ENCODE measurements at places on chromosomes 12 and 14.

DNA sequence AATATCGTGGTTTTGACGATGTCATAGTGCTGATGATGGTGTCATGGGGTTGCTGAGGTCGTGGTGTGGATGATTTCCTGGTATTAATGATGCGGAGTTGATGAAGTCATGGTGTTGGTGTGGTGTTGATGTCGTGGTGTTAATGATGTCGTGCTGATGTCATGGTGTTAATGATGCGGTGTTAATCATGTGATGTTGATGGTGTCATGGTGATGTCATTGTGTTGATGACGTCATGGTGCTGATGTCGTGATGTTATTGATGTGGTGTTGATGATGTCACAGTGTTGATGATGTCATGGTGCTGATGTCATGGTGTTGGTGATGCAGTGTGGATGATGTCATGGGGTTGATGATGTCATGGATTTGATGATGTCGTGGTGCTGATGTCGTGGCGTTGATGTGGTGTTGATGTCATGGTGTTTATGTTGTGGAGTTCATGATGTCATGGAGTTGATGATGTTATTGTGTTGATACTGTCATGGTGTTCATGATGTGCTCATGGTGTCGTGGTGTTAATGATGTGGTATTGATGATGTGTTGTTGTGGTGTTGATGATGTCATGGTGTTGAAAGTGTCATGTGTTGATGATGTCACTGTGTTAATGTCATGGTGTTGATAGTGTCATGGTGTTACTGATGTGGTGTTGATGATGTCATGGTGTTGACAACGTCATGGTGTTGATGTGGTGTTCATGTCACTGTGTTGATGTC is 48.5 kb upstream of the RIMBP2 start:
- DNase-seq: no peak

GRCh38 chr14:35078082-35078481 is 32.0 kb downstream of the FAM177A1 start:
- no peak for DNase-seq

DNA sequence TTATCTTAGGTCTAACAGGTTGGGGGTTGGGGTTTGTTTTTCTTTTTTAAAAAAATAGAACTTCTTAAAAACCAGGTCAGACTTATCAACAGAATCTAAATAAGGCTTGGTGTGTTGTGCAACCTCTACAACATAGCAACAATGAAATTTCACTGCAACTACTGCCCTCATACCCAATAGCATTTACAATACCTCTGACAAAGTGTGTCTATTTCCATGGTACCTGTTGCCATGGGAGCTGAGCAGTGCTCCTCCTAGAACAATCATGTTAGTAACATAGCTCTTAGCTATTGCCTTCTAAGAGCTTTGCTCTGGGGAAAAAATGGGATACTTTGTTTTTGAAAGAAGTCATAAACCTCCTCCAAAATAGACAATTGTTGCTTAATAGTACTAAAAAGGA is 103.3 kb upstream of the CCDC175 start:
- no peak for DNase-seq

DNA sequence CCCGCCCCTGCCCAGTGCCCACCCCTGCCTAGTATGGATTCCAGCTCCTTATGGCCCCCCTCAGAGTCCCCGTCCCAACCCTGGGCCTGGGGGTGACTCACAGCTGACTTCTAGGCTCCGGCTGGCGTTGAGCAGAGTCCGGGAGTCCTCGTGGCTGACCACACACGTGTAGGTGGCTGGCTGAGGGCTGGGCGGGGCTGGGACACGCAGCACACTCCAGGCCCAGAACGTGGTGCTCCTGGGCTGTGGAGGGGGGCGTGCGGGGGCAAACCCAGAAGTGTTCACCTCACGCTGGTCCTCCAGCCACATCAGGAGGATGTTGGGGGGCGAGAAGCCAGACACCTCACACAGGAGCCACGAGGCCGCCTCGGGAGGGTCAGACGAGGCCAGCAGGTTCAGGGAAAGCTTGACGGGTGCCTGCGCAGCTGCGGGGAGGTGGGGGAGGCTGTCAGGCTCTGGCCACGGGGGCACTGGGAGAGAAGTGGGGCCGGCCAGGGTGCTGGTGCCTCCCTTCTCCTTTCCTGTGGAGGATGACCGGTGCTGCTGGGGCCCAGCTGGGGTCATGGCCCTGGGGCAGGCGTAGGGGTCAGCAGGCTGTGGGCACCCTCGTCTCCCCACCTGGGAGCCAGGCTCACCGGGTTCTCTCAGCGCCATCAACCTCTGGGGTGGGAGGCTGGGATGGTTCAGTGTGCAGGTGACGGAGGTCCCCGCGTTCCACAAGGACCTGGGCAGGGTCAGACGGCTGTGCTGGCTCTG is 314.1 kb downstream of the TMEM121 start:
- no peak for DNase-seq

- DNase-seq: no peak
These were observed 155.0 kb upstream of the C14orf180 start for GRCh38 chr14:104424406-104425072.

DNA sequence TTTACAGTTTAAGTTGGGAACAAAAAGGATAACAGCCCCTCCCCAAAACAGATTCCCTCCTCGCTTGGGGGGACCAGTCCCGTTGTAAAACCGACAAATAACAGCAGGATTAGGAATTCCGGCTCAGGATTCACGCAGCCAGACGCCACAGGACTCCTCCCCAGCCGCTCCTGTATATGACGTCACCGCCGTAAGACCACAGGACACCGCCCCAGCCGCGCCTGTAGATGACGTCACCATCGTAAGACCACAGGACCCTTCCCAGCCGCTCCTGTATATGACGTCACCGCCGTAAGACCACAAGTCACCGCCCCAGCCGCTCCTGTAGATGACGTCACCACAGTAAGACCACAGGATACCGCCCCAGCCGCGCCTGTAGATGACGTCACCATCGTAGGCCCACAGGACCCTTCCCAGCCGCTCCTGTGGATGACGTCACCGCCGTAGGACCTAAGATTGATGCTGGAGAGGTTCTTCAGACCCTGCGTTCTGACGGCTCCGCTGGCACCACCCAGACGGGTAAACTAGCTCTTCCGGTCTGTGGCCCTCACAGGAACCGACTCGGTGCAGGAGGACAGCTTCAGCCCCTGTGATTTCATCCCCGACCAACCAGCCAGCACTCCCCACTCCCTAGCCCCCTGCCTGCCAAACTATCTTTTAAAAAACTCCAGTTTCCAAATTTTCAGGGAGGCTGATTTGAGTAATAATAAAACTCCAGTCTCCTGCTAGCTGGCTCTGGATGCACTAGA is 43.9 kb upstream of the FBRSL1 start:
- DNase-seq: peak; percentile 21

DNA sequence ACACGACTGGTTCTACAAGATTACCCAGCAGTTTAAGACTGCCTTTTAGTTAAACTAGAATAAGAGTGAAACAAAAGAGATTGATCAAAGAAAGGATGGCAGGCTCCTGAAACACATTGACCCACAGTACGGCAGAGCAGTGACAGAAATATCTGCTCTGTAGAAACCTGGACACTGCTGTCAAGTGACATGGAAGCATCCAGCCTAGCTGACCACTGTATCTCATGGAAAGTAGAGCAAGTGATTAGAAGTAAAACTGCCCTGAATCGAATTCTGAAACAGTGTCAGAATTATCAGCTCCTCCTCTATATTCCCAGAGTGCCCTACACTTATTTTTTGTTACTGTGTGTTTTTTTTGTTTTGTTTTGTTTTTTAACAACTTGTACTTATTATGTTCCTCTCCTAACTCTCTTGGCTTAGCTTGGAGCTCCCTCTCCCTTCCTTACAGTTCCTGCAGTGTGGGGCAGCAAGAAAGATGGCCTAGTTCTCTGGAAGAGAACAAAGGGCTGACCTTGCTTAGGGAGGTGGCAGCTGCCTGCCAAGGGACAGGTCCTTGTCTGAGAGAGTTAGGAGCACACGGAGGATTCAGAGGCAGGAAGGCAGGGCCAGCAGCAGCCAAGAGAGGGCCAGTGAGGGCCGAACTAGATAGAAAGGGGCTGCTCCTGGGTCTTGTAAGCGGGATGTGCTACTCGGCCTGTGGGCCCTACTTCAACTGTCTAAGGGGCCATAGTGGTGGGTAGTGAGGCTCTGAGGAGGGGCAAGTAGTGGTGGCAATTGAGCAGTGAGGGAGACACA is 97.2 kb downstream of the PTPRR start:
- DNase-seq: no peak

- no peak for DNase-seq
These were observed 11.7 kb downstream of the RTL1 start for GRCh38 chr14:100891501-100892445.

Data from stimulated activated CD8-positive, alpha-beta memory T cell treated with anti-CD3 and anti-CD28 coated beads, Interleukin-2, amount 100 ng/mL, for 1 hour (primary cell).